ENCODE measurements at places on chromosomes 3 and 15.

- DNase-seq, result no peak
Observed at GRCh38 chr3:25775936-25776335, 7.3 kb downstream of the NGLY1 start.

- no peak for DNase-seq
Observed at GRCh38 chr3:155960060-155960459, 89.6 kb downstream of the GMPS start.

DNA sequence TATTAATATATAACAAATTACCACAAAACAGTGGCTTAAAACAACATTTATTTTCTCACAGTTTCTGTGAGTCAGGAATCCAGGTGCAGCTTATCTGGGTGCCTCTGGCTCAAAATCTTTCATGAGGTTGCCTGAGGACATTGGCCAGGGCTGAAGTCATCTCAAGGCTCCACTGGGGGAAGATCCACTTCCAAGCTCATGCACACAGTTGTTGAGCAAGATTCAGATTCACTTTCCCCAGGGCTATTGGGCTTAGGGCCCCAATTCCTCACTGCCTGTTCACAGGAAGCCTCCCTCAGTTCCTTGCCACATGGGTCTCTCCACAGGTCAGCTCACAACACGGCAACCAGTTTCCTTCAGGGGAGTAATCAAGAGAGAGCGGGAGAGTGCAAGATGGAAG, 35.0 kb downstream of the RFTN1 start:
- no peak for DNase-seq

GRCh38 chr3:87370007-87370406, 93.6 kb upstream of the POU1F1 start:
- DNase-seq, result no peak

DNA sequence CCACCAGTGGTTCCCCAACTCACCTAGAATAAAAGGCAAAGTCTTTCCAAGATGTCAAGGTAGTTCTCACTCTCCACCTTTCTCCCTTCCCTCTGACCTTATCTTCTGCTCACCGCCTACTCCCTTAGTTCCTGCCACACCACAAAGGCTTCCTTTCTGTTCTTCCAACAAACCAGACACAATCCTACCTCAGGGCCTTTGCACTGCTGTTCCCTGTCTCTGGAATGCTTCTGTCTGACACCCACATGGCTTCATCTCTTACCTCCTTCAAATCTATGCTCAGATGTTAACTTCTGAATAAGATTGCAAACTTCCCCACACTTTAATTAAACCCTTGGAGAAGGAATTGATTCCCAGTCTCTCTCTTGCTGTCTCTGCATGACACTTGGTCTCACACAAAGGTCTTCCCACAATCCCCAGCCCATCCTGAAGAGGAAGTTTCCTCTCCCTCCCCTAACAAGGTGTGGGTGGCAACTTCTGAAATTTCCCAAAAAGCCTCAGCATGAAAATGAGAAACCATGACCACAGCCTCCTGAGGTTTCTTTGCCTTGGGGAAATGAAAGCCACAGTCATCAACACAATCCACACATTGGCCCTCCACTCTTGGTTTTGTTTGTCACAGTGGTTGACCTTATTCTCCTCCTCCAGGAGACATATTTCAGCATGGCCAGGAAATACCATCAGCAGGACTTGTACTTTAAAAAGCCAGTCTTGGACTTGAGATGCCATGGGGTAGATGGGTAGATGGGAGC, 3.0 kb upstream of the RYK start:
- DNase-seq, result no peak

GRCh38 chr3:72353236-72354128, 494.8 kb downstream of the SHQ1 start:
- DNase-seq, result no peak

- no peak for DNase-seq
Observed at GRCh38 chr15:29379647-29380046, 110.0 kb upstream of the NSMCE3 start.

DNA sequence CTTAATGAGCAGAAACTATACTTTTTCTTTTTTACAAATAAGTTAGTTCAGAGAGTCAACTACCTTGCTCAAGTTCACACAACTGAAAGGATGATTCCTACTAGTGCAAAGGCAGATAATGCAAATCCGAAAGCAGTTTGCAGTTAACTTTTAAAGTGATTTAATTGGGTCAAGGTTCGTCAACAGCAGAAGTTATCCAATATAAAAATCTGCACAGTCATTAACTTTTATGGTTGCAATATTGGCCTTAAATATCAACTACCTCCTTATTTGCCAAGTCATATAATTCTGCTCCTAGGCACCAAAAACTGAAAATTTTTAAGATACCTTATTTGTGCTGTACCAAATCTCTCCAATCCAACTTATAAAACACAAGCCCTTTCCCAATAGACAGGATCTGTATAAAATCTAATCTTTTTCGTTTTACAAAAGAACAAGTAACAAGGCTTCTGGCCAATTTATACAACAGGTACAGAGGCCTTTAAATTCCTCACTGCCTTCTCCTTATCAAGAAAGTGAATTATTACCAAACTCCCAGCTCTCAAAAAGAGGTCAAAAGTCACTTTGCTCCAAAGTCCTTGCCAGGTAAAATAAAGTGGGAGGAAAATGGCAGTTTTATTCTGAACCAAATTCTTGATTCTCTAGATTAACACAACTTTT, 416.6 kb upstream of the NECTIN3 start:
- DNase-seq, result no peak

DNA sequence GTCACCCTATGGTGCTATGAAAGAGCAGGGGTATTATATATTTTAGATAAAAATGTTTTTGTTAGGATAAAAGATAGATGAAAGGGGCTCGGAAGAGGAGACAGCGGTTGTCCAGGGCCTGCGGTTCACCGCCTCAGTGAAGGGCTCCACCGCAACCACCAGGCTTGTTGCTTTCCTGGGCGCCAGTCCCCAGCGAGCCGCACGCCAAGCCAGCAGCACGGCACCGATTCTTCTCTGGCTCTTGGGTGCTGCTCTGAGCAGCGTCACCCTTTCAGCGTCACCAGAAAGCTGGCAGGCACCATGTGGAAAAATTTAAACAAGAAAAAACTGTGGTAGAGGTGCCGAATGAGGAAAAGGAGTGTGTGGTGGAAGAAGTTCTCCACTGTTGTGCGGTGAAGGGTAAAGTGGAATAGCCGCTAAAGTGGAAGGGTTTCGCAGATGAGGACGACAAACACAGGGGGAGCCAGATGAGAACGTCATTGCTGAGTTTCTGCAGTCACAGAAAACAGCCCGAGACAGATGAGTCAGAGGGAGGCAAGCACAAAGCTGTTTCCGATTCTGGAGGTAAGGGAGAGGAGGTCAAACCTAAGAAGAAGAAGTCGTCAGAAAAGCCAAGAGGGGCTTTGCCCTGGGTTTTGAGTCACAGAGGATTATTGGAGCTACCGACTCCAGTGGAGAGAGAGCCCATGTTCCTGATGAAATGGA, 569.2 kb downstream of the ZBBX start:
- DNase-seq, result no peak

All from SW480 (cell line).